ENCODE measurements at places on chromosomes 13 and 19. TPM values are rescaled to one million over a fixed set of nuclear protein-coding genes. Genes with fewer than 3 reads are reported as not detected.

GJA3 gene
- total RNA-seq, result not detected

ZNF560 gene
- total RNA-seq, result 0.49 TPM

- DNase-seq, result no peak
- no peaks in the 10 kb centered on the region for H3K4me1 ChIP-seq
- no peak overlapping the region for H3K4me3 ChIP-seq
- no peaks in the 10 kb centered on the region for H3K27me3 ChIP-seq
Observed at GRCh38 chr19:46324277-46324676, 22.6 kb upstream of the PPP5C start.

KLK12 gene
- 4.2 TPM for total RNA-seq

DNA sequence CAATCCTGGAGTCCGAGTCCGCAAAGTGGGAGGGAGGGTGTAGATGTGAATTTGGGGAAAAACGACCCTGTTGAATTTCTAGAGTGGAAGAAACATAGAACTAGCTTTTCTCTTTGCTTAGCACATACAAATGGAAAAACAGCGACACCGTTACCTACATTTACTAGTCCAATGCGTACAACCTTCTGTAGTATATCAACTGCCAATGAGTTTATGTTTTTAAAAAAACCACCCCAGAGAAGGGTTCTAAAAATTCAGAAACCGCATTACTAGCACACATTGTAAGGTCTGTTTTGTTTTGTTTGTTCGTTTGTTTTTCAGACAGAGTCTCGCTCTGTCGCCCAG lies 332 bp upstream of the SUPT20H start:
- no peak for DNase-seq
- no peaks in the 10 kb centered on the region for H3K36me3 ChIP-seq
- H3K4me1 ChIP-seq, result peaks cover 23% of the 10 kb centered on the region
- H3K4me3 ChIP-seq, result peak overlapping the region; percentile 92
- no peaks in the 10 kb centered on the region for H3K27me3 ChIP-seq

KBTBD7 gene
- total RNA-seq, result 5.9 TPM

DNA sequence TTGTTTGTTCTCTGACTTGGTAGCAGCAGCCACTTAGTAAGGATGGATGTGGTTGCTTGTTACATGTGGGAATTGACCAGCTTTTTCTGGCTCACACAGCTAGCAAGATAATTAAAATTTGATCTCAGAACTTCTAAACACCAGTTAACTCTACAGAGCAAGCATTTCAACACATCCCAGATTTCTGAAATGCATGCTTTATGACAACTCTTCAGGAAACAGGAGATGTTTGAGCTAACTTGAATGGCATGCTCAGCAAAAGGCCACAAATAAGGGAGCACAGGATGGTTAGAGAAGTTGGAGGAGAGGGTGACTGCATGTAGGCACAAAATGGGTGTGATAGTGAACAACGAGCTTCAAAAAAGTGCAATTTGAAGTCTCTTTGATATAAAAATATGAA lies 167.1 kb upstream of the SPRY2 start:
- DNase-seq, result no peak
- no peaks in the 10 kb centered on the region for H3K36me3 ChIP-seq
- no peaks in the 10 kb centered on the region for H3K4me1 ChIP-seq
- no peak overlapping the region for H3K4me3 ChIP-seq

LENG1 gene
- total RNA-seq, result 5.4 TPM

DNA sequence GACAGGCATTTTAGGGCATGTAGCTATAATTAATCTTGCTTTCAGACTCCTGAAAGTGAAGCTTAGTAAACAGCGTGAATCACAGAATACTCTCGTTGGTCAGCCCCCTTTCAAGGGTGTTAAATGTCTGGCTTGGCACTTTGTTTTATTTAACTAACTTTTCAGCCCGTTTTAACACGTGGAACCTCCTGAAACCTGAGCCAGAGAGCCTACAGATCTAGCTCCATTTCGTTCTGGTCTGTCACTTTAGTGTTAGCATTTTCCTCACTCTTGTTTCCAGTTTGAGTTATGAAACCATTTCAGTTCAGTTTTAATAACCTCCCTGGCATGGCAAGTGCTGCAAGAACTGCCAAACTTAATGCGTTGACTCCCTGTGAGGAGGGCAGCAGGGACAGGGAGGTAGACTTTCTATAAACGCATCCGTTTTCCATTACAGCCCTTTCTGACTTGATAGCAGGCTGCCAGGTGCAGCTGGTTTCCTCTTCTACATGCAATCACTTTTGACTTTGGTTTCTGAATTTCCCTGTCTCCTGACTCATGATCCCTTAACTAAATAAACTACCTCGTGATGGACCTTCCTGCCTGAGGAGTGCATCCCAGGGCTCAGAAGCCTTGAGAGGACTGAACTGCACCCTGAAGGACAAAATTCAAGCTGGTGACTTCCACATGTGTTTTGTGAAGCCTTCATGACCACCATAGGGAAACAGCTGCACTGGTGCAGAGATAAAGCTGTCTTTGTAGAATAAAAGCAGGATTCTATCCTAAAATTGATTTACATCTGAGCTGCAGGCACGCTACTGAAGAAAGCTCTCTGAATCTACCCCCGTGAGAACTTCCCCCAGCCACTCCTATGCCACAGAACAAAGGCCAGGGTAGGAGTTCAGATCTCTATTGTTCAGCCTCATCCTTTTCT lies 192.6 kb downstream of the DLEU7 start:
- H3K27me3 ChIP-seq, result no peaks in the 10 kb centered on the region
- H3K36me3 ChIP-seq, result no peaks in the 10 kb centered on the region
